Motor neuron (in vitro differentiated cells): ENCODE measurements at places on chromosomes 3 and 15. TPM values are rescaled to one million over a fixed set of nuclear protein-coding genes. Genes with fewer than 3 reads are reported as not detected.

Gene ATP13A5
- total RNA-seq: 0.88 and 0.92 TPM in 2 replicates

GRCh38 chr3:58528629-58529028 lies 8.4 kb downstream of the ACOX2 start:
- no peak for ATAC-seq

Gene FBXW12
- total RNA-seq: 0.50 and 0.65 TPM in 2 replicates

- ATAC-seq: no peak
These were observed 44.8 kb downstream of the HCN4 start for GRCh38 chr15:73323956-73324355.

DNA sequence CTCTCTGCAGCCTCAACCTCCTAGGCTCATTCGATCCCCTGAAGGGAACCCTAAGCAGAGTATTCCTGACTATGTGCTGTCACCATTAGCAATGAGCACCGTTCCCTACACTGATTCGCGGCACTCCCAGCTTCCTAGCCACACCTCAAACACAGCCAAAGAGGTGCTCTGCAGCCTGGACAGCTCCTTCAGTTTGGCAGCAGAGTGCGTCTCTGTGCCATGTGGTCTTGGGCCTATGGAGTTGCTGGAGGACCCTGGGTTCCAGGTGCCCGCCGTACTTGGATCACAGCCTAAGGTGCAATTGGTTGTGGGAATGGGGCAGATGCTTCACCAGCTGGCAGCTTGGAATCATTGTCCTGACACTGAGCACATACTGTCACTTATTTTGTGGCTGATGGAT lies 17.3 kb upstream of the IL12A start:
- no peak for ATAC-seq

GRCh38 chr3:107024551-107025026 lies 352.6 kb upstream of the CCDC54 start:
- peak; percentile 67 for ATAC-seq

Gene GOLGA6B
- not detected in 2 replicates for total RNA-seq
